ENCODE measurements at places on chromosomes 12 and 14. TPM values are rescaled to one million over a fixed set of nuclear protein-coding genes. Genes with fewer than 3 reads are reported as not detected.

DNA sequence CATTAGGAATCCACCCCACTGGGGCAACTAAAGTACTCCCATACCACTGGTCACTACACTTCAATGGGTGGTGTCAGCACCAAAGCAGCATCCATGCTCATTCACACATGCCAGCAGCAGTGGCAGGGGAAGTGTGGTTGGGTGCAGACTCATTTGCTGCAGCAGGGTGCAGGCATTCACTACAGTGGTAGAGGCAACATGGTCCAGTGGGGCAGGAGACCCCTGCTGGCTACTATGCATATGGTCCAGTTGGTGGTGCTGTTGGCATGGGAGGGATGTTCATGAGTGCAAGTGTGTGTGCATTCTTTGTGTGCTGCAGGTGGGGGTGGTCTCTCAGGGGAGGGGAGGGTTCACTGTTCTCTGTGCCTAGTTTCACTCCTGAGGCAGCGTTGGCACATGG lies 908.4 kb upstream of the NOVA1 start:
- DNase-seq: no peak

DNA sequence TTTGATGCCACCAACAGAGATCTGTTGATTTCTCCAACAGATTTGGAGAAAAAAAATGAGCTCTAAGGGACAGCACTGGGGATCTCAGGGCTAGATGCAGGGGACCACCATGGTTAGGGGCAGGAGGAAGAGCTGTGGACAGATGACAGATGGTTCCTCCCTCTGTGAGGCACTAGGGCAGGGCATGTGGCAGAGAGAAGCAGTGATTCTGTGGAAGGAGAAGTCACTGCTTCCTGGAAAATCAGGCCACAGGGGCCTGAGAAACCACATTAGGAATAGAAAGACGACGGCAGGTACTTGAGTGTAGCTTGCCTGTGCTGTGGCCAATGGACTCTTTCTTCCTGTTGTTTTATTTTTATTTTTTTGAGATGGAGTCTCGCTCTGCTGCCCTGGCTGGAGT lies 24.9 kb upstream of the TMED2 start:
- no peak for DNase-seq

DNA sequence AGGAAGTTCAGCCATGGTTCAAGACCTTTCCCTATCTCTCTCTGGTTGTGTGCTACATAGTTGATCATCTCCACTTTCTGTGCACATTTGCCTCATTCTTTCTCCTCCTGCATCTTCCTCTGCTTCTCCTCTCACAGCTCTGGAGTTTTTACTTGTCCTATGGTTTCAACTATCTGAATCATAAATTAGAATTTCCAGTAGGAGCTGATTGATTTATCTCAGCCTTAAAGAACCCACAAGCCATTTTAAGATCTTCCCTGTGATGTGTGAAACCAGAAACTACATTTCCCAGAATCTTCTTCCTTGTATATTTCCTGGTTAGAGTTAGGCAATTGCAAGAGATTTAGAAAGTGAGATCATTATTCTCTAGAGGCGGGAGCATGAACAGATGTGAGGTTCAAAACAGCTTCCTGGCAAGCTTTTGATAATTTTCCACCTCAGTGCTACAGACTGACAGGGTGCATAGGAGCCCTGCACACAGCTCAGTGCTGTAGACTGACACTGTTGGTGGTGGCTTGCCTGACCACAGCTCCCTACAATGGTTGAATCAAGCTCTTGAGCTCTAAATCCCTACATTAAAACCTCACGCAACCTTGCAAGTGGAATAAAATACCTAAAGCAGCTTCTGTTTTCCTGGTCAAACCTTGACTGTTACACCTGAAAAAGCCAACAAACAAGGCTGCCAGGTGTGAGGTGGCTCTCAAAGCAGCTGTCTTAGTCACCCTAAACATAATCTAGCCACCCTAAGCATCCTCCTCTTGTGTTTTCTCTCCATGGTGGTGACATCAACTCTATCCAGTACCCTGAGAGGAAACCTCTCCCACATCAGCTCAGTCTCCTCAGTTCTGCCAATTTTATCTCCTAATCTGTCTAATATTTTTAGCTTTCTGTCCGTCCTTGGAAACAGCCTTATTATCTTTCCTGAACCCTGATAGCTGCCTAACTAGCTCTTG lies 21.5 kb upstream of the IFNG start:
- DNase-seq: no peak

GRCh38 chr12:75560167-75560566 lies 48.8 kb upstream of the KRR1 start:
- DNase-seq: no peak

GRCh38 chr14:95649230-95649629 lies 37.0 kb upstream of the TCL1B start:
- no peak for DNase-seq

DNA sequence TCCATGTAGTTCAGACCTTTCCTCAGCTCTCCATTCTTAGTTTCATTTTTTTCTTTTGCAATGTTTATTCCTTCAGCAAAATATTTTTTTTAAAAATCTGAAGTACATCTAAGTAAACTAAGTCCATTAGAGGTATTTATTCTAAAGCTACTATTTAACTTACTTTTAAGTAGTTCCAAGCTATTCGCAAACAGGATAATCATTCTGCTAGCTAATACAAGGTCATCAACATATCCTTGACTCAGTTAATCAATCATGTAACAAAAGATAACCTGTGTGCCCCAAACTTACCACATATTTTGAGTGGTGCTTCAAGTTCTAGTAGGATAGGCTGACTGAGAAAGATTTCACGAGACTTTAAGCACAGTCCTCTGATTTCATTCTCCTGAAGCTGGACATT lies 11.2 kb downstream of the PPP1CC start:
- DNase-seq: no peak

KLHL33 gene
- total RNA-seq: 0.64 TPM
